ENCODE measurements at places on chromosomes 1 and 21.
A peak's percentile ranks its signal among the peaks of the same experiment; 100 is the strongest.

- H3K36me3 ChIP-seq, result no peaks in the 10 kb centered on the region
- no peak overlapping the region for H3K4me3 ChIP-seq
- H3K27ac ChIP-seq, result no peak overlapping the region
- no peaks in the 10 kb centered on the region for H3K4me1 ChIP-seq
Observed at GRCh38 chr1:112172294-112172882, 182.9 kb upstream of the KCND3 start.

- no peak overlapping the region for H3K4me3 ChIP-seq
- no peaks in the 10 kb centered on the region for H3K27me3 ChIP-seq
- no peaks in the 10 kb centered on the region for H3K36me3 ChIP-seq
- peak; percentile 57 for DNase-seq
- no peak overlapping the region for H3K27ac ChIP-seq
Observed at GRCh38 chr21:31509194-31510017, 150.1 kb upstream of the SOD1 start.

DNA sequence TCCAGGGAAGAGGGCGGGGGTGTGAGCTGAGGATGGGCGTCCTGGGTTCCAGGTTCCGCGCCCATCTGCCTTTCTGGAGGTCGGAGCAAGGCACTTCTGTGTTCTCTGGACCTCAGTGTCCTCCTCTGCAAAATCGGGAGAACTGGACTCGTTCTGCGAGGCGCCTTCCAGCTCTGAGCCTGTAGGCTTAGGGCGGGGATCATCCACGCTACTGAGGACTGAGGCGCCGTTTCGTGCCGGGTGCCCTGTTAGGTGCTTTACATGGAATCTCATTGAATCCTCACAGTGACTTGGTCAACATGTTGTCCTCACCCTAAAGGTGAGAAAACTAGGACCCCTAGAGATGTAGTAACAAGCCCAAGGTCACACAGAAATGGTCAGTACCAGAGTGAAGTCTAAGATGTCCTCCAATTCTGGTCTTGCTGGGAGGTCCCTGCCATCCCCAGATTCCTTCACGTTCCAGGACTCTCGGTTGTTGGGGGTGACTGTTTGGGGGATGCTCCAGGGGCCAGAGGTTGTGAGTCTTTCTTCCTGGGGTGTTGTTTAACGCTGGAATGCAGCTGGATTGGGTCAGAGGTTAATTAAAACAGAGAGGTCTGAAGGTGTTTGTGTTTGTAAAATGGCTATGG lies 677 bp downstream of the PRKAA2 start:
- no peak overlapping the region for H3K4me3 ChIP-seq
- H3K27me3 ChIP-seq, result peaks cover 15% of the 10 kb centered on the region
- H3K27ac ChIP-seq, result no peak overlapping the region
- no peaks in the 10 kb centered on the region for H3K4me1 ChIP-seq
- H3K36me3 ChIP-seq, result no peaks in the 10 kb centered on the region

DNA sequence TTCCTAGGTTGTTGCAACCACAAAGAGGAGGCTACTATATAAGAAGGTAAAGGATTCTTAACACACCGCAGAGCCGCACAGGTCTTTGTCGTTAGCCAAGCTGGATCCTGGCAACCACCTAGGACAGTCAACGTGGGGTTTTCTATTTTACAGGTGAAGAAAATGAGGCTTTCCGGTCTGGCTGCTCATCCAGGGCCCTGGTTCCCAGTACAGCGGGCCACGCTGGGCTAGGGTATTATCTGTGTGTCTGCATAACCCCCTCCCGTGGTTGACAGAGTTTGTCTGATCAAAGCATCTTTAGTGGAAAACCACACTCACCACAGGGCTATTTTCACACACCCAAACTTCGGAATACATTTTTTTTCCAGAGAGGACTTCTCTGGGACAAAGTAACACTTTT lies 39.0 kb upstream of the PDE9A start:
- H3K4me1 ChIP-seq, result peaks cover 35% of the 10 kb centered on the region
- peak overlapping the region; percentile 53 for H3K27ac ChIP-seq
- H3K36me3 ChIP-seq, result no peaks in the 10 kb centered on the region
- DNase-seq, result peak; percentile 72
- peak overlapping the region; percentile 37 for H3K4me3 ChIP-seq

- H3K4me3 ChIP-seq, result peak overlapping the region; percentile 94
- peak; percentile 70 for DNase-seq
- no peaks in the 10 kb centered on the region for H3K27me3 ChIP-seq
- H3K27ac ChIP-seq, result peak overlapping the region; percentile 99
Observed at GRCh38 chr1:179883745-179884138, 1.7 kb downstream of the TOR1AIP1 start.
